Upper lobe of right lung (tissue), 1 donor: ENCODE measurements at places on chromosomes 12 and 14. TPM values are rescaled to one million over a fixed set of nuclear protein-coding genes. Genes with fewer than 3 reads are reported as not detected.

TGFB3 gene
- total RNA-seq = 25.4 TPM

DNA sequence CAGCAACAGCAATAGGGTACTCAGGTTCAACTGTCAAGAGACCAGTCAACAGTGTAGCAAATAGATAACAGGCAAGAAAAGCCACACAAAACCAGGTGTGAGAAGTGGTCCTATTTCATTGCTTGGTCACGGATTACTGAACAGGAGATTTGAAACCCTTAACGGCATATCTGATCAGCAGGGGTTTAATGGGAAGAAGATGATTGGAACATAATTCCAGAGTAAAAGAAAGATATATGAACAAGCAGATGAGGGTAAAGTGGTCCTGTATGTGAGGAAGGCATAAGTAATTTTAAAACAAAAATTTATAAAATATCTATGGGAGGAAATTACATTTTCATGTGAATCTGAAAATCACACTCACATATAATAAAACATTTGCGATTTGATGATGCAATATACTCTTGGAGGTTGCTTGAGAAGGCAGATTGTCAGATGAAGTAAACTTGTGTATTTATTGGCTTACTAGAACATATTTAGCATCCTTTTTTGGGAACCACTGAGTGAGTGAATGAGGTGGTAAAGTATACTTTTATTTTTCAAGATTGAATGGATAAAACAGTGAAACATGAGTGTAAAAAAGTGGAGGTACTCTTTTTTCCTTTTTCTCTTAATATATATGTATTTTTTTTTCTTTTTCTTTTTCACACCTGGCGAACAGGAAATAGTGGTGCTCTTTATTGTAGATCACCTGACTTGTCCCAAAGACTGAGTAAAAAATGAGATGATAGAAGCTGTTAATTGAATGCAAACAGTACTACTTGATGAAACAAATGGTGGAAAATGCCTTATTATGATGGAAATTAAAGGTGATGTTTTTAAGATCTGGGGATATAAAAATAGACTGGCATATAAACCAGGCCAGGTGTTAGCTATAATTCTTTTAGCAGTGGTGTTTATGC, 21.6 kb upstream of the SDR39U1 start:
- H3K27me3 ChIP-seq = no peaks in the 10 kb centered on the region
- no peak for DNase-seq
- no peak overlapping the region for H3K27ac ChIP-seq
- no peak overlapping the region for H3K4me3 ChIP-seq
- H3K36me3 ChIP-seq = no peaks in the 10 kb centered on the region
- no peaks in the 10 kb centered on the region for H3K4me1 ChIP-seq

DNA sequence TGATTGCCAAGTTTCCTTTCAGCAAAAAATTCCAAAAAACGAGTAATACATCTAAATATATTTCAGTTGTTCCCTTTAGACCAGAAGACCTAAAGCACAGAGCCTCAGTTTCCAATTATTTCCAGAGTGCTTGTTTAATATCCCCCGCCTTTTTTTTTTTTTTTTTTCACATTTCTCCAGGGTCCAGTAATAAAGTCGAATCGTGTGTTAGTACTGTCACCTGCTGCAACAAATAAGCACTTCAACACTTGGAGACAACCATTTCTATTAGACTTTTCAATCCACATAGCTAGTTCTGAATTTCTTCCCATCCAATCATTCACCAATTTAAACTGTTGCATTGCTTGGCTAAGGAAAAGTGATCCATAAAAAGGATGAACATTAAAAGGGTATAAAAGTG, 13.6 kb downstream of the PDE6H start:
- H3K4me3 ChIP-seq = no peak overlapping the region
- no peak overlapping the region for H3K27ac ChIP-seq
- DNase-seq = no peak
- H3K36me3 ChIP-seq = no peaks in the 10 kb centered on the region
- H3K27me3 ChIP-seq = no peaks in the 10 kb centered on the region

GRCh38 chr12:91098941-91099340, 12.4 kb downstream of the LUM start:
- no peak overlapping the region for H3K27ac ChIP-seq
- DNase-seq = no peak
- no peaks in the 10 kb centered on the region for H3K36me3 ChIP-seq
